NCI-H1436 (cell line): ENCODE measurements at places on chromosomes 6 and 20.

DNA sequence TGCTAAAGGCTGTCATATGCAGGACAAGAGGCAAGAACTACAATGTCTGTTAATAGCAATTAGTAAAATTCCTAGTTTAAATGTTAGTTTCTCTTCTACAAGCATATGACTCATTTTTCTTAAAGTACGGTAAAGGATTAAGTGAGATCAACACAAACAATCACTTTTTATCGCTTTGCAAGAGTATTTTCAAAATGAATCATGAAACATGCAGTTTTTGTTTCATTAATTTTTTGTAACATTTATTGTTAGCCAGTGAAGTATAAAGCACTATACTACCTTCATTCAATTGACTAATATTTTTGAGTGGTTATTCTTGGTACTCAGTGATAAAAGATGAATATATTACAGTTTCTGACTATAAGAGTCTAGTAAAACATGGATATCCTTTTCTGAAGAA lies 138.6 kb downstream of the AHI1 start:
- DNase-seq = no peak

DNA sequence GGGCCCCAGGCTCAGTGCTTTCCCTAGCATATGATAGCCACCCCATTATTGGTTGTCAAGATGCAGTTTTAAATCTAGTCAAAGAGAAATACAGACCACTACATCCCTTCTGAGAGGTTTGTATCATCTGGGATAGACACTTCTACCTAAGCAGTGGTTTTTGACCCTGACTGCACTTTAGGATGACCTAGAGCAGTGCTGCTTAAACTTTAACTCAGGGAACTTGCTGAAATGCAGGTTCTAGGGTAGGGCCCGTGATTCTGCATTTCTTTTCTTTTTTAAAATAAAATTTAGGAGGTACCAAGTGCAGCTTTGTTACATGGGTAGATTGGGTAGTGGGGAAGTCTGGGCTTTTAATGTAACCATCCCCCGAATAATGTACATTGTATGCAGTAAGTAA lies 18.7 kb downstream of the TM9SF4 start:
- no peak for DNase-seq

DNA sequence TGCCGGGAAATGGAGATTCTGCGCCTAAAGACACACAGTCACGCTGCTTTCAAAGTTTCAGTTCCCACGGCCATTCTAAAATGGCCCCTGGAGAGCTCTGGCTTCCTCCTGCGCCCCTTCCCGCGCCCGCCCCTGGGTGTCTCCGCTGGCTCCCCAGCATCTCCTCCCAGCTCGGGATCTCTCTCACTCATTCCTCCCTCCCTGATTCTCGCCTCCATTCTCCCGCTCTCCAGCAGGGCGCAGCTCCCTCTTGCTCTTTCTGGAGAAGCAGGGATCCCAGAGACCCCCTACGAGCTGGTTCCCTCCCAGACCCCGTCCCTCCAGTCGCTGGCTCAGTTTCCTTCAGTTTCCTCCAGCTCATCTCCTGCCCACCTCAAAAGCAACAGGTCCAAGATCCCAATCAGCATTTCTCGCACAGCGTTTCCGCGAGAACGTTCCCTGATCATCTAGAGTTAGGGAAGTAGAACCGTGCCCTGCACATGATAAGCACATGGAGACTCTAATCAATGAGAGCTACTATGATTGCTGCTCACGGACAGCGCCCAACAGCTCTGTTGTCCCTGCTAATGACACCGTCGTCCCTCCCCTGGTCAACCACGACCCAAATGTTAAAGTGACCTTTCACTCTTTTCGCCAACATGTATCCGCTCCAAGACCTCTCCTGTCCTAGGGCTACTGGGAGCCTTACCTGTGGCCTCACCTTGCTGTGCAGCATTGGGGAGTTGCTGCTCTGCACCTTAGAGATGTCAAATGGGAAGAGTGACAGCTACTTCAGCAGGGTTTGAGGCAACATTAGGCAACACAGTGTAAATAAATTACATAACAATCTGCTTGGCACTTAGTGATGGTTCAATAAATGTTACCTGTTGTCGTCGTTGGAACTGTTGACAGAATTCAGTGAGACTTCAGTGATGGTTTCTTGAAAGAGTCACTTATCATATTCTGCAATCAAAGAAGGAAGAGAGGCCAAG lies 218.5 kb upstream of the QKI start:
- DNase-seq = no peak

DNA sequence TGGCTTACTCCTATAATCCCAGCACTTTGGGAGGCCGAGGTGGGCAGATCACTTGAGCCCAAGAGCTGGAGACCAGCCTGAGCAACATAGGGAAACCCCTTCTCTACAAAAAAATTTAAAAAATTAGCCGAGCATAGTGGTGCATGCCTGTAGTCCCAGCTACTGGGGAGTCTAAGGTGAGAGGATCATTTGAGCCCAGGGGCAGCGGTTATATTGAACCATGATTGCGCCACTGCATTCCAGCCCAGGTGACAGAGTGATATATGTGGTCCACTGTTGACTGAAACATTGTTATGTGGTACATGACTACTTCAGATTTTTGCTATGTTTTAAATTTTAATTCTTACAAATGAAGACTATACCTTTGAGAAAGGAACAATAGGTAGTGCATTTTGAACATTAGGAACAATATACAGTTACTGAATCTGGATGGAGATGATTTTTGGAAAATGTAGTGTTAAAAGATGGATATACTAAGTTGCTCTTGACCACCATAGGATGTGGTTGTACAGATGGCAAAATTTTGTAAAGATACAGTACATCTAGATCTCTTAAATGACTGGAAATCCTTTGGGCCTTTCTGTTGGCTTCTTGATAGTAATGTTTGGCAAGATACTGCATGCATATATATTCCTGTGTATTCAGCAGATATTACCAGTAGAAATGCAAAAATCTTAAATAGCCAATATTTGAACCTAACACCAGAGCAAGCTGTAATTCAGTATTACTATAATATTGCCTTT lies 35.9 kb downstream of the MAPK14 start:
- no peak for DNase-seq

GRCh38 chr6:2522521-2522920 lies 228.2 kb downstream of the MYLK4 start:
- no peak for DNase-seq

- no peak for DNase-seq
These were observed 39.0 kb upstream of the ASXL1 start for GRCh38 chr20:32319100-32319499.
